ENCODE measurements at places on chromosomes 3 and 15.

GRCh38 chr3:185532901-185533300 is 19.5 kb downstream of the LIPH start:
- no peak for DNase-seq

GRCh38 chr15:75028991-75029377 is 5.6 kb downstream of the PPCDC start:
- DNase-seq = no peak

- no peak for DNase-seq
Measured at GRCh38 chr3:123719862-123720453, 135.1 kb upstream of the HACD2 start.

DNA sequence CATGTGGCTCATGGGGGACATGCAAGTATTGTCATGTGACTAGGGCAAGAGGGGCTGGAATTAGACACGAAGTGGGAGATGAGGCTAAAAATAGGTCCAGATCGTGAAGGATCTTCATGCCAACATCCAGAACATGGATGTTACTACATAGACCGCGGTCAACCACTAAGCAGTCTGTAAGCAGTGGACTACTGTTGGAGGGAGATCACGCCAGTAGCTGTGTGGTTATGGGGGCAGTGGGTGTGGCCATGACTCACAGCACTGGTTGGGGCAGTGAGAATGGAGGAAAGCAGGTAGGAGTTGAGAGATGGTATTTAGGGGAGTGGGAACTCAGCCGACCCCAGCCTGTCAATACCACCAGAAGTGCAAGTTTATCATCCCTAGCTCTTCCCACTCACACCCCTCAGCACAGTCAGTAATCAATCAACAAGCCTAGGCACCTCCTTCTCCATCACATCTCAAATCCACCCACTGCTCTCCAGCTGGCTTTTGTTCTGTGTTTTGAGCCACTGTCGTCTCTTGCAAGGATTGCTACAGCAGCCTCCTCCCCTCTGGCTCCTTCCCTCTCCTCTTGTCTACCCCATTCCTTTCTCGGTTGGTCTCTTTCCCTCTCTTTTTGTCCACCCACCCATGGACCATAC is 107.2 kb upstream of the ABHD17C start:
- no peak for DNase-seq

- no peak for DNase-seq
Measured at GRCh38 chr3:150970665-150971324, 1.7 kb downstream of the CLRN1 start.

DNA sequence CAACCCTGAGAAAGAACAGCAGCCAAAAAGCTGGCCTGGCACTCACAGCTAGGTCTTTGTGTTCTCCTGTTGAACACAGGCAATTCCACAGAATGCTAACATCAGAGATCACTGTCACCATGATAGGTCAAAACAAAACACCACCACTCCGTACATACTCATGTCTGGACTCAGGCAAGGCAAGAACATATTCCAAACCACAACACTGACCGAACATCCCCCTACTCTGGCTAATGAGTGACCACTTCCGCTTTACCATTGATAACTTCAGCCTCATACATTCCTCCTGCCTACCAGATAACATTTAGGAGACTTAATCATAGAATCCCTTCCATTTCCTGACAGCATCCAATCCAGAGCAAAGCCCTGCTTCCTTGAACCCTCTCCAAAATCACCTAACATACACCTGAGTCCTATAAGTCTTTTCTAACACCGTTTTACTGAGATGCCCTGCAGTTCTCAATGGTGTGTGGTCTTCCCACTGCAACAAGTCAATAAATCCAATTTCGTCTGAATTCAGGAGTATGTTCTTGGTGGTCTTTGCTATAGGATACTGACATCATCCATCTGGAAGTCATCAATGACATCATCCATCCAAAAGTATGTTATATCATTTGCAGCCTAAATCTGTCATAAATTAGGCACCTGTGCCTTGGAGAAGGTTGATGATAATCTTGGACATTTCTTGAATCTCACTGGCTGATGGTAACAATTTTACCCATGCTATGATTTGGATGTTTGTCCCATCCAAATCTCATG is 23.7 kb downstream of the RIOX2 start:
- DNase-seq = no peak

- no peak for DNase-seq
Measured at GRCh38 chr3:11363715-11364114, 91.5 kb downstream of the ATG7 start.

DNA sequence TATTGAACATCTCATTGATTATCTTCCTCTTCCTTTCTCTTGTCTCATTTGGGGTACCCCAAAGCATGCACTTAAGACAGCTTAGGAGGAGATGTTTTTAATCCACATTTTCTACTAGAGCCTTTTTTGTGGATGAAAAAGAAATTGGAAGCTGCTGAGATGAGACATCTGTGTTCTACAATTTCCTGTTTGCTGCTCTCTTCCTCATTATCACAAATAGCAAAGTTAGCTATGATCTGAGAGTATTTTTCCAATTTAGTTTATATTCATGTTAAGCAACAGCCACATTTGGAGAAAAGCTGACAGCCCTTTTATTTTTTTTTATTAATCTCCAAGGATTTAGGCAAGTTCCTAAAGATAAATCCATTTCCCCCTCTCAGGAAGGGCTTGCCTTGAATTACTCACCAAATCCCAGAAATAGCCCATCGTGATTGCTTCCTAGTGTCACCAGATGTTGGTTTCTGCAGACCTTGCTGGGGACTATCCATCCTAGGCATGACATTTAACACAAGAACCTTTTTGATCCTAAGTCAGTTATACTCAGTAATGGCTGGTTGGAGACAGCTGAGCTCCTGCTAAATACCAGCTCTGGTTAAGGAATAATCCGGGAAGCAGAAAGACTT is 70.8 kb upstream of the FILIP1L start:
- DNase-seq = no peak

GRCh38 chr3:100087198-100087597 is 27.1 kb downstream of the FILIP1L start:
- DNase-seq = no peak

- no peak for DNase-seq
Measured at GRCh38 chr3:119468041-119468440, 722 bp upstream of the POGLUT1 start.

DNA sequence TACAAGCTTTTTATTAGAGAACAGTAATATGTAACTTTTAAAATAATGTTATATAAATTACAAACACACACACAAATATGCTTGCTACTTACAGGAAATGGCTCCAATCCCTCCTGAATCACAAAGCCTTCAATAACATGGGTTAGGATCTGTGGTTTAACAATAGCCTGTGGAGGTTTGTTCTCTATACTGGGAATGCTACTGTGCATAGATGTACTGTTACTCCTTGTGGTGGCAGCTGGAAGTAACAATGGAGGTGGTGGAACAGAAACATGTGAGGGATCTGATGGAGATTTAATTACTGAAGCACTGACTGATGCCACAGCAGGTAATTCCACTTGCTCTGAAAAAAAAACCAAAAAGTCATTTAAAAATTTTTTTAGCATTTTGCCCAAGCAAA is 64.4 kb downstream of the PHC3 start:
- no peak for DNase-seq

- DNase-seq = no peak
Measured at GRCh38 chr3:76463501-76463900, 576.4 kb upstream of the ROBO2 start.

DNA sequence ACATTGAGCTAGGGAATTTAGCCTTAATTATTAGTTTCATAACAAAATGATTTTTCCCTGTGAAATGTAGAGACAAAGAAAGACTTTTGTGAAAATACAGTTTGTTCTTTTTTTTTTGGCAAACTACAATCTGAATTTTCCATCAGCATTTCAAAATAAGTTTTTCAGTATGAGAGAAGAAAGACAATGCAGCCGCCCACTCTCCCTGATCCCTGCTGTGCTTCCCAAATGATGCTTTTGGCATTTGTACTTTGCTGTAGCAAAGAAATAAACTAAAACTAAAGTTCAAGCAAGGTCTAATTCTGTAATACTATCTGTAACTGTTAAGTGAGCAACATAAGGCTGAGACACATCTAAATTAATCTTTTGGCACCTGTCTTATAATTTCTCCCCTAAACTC is 782.2 kb downstream of the VGLL3 start:
- DNase-seq = no peak

- DNase-seq = peak; percentile 21
Measured at GRCh38 chr3:108125550-108126071, 34.8 kb upstream of the CD47 start.

- no peak for DNase-seq
Measured at GRCh38 chr3:128556384-128556783, 63.4 kb upstream of the GATA2 start.

DNA sequence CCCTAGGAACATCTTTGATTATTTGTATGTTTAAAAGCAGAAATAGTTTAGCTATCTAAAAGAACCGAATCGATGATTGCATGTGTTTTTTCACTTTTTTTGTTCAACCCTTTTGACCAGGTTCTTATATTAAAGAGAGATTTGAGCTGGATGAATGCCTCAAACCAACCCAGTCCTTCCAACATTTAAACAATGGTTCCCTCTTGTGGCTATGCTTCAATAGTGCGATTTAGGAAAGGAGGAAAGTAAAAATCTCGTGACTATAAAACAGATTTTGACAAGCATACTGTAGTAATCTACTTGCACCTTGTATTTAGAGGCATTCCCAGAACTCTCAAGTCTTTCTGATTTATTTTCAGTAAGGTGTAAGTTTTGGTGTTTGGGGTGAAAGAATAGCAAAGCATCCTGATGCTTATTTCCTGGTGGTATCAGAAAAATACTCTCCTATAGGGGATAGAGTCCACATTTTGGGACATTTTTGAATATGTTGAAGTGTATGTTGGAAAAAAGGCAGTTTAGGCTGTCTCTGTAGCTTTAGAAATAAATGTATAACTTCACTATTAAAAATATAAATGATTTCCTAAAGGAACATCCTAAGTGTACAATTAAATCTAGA is 159.6 kb upstream of the KCNH8 start:
- no peak for DNase-seq

GRCh38 chr15:74399100-74399499 is 31.7 kb upstream of the CYP11A1 start:
- no peak for DNase-seq

GRCh38 chr3:16767006-16767405 is 117.7 kb upstream of the PLCL2 start:
- DNase-seq = no peak

DNA sequence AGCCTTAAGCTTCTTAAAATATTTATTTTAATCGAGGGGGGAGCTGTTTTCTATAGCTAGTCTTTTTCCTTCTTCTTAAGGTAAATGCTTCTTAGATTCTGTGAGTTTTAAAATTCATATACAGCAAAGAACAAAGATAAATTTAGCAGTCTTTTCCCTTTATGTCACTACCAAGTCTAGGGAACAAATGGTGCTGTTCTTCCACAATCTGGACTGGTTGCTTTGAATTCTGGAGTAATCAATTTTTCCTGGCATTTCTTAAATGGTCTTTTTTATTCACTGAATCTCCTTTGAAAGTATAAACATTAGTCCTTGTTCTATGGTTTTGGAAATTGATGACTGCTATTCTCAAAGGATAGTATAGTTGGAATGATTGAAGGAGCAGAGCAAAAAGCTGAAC is 82.8 kb downstream of the CHL1 start:
- no peak for DNase-seq

DNA sequence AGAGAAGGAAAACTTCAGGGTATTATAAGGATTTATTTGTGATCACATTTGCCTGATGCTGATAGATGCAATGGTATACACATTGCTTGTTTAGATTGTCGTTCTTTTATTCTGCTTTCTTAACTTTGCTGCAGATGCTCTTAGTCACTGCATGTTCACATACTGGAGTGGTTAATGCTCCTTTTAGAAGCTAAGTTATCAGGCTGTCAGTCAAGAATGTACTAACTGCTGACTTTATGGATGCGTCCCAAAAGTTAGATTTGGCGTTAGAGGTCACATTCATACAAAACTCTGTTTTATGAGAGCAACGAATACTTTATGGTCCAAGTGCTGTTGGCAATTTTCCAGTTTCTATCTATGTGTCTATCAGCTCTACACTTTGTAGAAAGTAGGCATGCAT is 160.7 kb downstream of the BBX start:
- no peak for DNase-seq

DNA sequence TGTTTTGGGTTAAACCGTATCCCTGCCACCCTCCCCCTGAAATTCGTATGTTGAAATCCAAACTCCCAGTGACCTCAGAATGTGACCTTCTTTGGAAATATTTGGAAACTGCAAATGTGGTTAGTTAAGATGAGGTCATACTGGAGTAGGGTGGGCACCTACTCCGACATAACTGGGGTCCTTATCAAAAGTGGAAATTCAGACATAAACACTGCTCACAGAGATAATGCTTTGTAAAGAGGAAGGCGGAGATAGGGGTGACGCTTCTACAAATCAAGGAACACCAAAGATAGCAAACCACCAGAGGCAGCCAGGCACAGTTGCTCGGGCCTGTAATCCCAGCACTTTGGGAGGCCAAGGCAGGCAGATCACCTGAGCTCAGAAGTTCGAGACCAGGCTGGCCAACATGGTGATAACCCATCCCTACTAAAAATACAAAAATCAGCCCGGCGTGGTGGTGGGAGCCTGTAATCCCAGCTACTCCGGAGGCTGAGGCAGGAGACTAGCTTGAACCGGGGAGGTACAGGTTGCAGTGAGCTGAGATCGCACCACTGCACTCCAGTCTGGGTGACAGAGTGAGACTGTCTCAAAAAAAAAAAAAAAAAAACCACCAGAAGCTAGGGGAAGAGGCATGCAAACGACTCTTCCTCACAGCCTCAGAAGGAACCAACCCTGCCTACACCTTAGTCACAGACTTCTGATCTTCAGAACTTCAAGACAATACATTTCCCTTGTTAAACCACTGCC is 51.1 kb upstream of the CHD2 start:
- DNase-seq = no peak

DNA sequence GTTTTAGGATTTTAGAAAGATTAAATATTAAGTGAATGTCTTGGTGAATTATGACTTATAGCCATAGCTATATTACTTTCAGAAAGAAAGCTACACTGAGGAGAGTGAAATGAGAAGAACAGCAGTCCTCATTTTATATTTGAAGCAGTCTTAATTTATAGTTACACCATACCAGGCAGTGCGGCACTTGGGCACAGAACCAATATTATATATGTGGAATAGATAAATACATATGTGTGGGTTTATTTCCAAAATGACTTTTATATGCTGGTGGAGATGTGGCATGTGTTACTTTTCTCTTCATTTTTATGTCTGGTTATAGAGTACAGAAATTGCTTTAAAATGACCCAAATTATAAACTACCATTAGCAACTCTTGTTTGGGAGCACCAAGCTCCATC is 759.5 kb downstream of the GRM7 start:
- DNase-seq = no peak

DNA sequence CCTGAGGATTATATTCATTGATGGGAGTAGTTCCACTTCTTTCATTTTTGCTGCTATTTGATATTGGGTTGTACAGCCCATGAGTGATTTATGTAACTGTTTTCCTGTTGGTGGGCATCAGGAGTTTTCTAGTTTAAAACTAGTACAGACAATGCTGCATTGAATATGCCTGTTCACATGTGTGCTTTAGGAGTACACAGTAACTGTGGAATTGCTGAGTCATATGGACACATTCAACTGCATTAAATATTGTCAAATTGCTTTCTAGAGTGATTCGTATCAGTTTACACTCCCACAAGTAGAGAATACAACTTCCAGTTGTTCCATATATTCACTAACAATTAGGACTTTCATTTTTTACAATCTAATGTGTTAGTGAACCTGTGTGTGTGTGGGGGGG is 59.8 kb upstream of the THSD4 start:
- no peak for DNase-seq
